ENCODE measurements at places on chromosomes 6 and 20. TPM values are rescaled to one million over a fixed set of nuclear protein-coding genes. Genes with fewer than 3 reads are reported as not detected.

- DNase-seq: no peak
Measured at GRCh38 chr6:109174916-109175315, 79.6 kb downstream of the CEP57L1 start.

SLC22A3 gene
- 15.3 TPM for total RNA-seq

ECT2L gene
- not detected for total RNA-seq

- no peak for DNase-seq
Measured at GRCh38 chr6:159229651-159230051, 60.5 kb downstream of the FNDC1 start.

FABP7 gene
- total RNA-seq: not detected

DNA sequence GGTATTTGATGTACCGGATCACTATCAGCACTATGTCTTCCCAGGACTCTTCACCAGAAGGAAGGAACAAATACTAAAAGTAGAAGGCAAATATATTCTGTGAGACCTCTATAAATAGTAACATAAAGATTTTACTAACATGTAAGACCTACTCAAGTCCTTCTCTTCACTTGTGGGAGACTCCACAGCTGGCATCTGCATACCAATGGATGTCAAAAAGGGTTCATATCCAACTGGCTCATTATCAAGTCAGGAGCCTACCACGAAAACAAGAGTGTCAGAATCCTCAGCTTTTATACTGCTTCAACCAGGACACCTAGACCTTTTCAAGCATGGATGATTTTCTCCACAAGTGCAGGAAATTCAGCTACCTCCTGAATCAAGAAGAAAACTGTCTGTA is 20.0 kb upstream of the MARCKS start:
- no peak for DNase-seq

- no peak for DNase-seq
Measured at GRCh38 chr6:24752917-24753492, 21.7 kb upstream of the GMNN start.

DNA sequence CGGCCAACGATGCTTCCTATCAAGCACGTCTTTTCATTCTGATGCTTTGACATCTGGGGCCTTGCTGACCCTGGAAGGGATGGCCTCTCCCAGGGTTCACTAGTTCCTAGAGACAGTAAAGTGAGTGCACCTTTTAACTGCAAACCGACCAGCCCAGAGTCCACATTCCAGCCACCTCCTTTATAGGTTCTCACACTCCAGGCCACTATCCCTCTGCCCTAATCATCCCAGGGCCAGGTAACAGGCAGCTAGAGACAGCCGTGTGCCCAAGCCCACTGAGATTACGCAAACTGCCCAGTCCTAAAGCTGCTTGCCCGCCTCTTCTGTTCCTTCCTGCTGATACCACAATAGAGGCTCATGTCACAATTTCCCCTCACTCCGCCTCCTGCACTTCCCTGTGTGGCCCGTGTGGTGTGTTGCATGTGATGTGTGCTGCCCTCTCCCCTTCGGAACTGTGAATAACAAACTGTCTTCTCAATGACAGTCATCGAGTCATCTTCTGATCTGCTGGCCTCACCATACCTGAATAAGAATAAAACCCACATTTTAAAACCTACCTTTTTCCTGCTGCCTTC is 123.7 kb upstream of the EXOC2 start:
- DNase-seq: no peak

CFAP61 gene
- total RNA-seq: 2.0 TPM

CYP24A1 gene
- total RNA-seq: not detected

- DNase-seq: peak; percentile 65
Measured at GRCh38 chr6:38091613-38092012, 272.1 kb downstream of the ZFAND3 start.

All from sigmoid colon (tissue), 7 donors.